ENCODE measurements at places on chromosomes 6 and 20. TPM values are rescaled to one million over a fixed set of nuclear protein-coding genes. Genes with fewer than 3 reads are reported as not detected.
A peak's percentile ranks its signal among the peaks of the same experiment; 100 is the strongest.

DNA sequence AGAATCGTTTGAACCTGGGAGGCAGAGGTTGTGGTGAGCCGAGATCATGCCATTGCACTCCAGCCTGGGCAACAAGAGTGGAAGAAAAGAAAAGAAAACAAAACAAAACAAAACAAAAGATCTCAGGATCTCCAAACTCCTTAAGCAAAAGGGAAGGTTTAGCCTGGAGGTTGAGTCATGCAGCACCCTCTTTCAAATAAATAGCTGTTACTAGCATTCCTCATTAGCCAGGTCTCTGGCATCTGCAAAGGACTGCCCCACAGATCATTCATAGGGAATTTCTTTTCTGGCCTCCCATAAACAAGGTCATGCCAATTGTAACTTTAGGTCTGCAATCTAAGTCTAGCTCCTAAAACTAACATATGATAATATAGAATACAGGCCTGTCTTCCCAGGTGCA, 37.2 kb downstream of the EDN1 start:
- DNase-seq: no peak

DNA sequence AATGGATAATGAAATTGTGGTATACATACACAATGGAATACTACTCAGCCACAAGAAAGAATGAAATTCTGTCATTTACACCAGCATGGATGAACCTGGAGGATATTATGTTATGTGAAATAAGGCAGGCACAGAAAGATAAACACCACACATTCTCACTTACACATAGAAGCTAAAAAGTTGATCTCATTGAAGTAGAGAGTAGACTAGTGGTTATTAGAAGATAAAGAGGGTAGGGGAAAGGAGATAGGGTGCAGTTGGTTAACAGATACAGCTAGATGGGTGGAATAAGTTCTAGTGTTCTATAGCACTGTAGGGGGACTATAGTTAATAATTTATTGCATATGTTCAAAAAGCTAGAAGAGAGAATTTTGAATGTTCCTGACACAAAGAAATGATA, 25.5 kb upstream of the LTV1 start:
- DNase-seq: no peak

- no peak for DNase-seq
These were observed 224.9 kb upstream of the OPRM1 start for GRCh38 chr6:153814136-153814535.

MCCD1 gene
- not detected for total RNA-seq

DNA sequence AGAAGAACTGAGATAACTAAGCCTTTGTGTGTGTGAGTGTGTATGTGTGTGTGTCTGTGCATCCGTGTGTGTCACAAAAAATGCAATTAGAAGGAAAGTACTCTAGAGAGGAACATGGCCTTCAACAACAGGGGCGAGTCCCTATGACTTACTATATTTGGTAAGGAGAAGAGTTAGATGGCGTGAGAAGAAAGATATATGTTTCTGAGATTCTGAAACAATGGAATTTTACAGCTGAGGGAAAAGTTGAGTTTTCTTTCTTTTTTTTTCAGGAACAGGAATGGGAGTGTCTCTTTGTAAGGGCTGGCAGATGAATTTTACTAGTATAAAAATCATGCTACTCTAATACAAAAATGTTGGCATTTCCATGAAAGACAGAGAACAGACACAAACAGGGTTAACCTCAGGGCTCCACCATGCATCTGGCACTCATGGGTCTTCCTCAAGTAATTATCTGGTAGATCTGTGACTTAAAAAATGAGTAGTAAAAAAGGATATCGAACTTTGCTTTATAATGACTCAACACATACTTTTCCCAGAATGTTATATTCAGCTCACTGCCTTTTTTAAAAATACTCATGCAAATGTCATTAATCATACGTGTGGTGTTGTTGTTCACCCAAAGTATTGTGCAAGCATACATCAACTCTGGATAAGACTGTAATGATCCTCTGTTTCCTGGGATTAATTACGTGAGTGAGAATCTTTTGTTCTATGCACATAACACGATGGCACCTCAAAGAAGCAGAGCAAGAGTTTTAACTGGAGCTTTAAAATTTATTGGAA, 12.8 kb upstream of the SASH1 start:
- no peak for DNase-seq

GRCh38 chr6:74939151-74939708, 266.6 kb downstream of the COL12A1 start:
- DNase-seq: no peak

ARMH2 gene
- not detected for total RNA-seq

GRCh38 chr20:59320854-59321647, 20.6 kb downstream of the EDN3 start:
- no peak for DNase-seq

DNA sequence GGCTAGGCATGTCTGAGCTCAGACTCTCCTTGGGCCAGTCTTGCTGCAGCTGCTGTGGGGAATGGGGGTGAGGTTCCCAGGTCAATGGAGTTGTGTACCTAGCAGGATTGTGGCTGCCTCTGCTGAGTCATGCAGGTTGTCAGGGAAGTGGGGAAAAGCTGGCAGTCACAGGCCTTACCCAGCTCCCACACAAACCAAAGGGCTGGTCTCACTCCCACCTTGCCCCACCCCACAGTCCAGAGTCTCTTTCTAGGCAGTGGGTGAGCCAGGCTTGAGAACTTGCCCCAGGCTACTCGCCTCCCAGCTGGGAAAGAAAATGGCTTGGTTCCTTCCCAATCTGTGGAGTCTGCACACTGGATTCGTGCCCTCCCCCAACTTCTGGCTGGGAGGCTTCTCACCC, 65.7 kb downstream of the SCP2D1 start:
- DNase-seq: no peak

GRCh38 chr6:100775667-100776066, 105.5 kb downstream of the ASCC3 start:
- no peak for DNase-seq

GRCh38 chr6:71478834-71479541, 190.4 kb downstream of the OGFRL1 start:
- no peak for DNase-seq

DNA sequence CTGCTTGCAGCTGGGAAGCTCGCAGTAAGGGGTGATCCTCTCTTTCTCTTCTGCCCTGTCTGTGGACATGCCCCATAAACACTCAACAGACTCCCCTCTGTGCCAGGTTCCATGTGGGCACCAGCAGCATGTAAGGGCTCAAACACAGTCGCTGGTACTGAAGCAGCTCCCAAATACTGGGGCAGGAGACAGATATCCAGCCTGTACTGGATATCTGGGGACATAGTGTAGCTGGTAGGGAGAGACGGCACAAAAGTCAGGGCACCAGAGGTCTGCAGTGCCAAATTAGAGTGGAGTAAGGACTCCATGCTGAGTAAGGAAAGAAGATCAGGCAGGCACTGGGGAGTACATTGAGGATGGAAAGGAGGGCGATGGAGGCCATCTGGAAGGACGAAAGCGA, 48.3 kb upstream of the RSPO4 start:
- no peak for DNase-seq

DNA sequence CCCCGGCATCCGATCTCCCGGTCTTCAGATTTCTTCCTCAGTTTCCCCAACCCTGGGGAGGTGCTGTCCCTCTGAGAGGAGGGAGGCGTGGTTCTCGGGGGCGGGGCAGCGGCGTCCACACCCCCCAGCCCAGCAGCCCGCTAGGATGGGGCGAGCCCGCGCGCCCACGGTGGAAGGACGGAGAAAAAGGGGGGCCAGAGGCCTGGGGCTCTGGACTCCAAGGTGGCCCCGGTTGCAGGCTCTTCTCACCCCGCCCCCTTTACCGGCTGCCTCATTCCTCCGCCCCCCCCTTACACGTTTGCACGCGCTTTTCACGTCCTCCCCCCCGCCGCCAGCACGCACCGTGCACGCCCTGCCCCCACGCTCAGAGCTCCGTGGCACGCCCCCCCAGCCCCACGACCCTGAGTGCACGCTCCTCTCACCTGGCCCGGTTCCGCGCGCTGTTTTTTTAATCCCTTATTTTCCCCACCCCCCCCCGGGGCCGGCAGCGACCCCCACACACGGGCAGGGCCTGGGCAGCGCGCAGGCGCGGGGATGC, 402 bp downstream of the ZBTB12 start:
- peak; percentile 68 for DNase-seq

GRCh38 chr20:37479925-37480691, 40.9 kb upstream of the NNAT start:
- DNase-seq: no peak

TGM3 gene
- not detected for total RNA-seq

SOBP gene
- total RNA-seq: 0.29 TPM

MYBL2 gene
- 81.3 TPM for total RNA-seq

DNA sequence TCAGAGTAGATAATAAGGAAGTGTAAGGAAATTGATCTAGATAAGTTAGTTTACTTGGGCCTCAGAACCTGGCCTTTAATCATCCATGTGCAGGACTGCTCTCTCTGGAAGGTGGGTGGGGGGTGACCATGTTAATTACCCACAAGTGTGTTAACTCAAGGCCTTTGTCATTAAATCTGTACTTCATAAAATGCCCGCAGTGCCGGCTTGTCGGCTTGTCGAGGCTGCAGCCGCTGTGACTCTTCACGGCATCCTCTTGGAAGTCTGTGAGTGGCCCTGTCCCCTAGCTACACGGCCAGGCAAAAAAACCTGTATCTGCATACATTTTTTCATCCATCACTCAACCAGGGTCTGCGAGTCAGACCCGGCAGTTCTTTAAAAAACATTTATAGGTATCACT, 70.9 kb upstream of the ASCC3 start:
- DNase-seq: no peak

JPH2 gene
- not detected for total RNA-seq

- DNase-seq: peak; percentile 91
These were observed at the start of gene TAGAP for GRCh38 chr6:159044899-159045727. Gene TAGAP (minus strand): TSS chr6:159044991. CDS start chr6:159044146, 845 bp downstream.

FHL5 gene
- total RNA-seq: not detected

GRIK2 gene
- not detected for total RNA-seq

BNIP5 gene
- not detected for total RNA-seq

- DNase-seq: no peak
These were observed 181.9 kb downstream of the GMPR start for GRCh38 chr6:16420337-16420714.

GRCh38 chr20:45322952-45323383, 14.9 kb upstream of the MATN4 start:
- DNase-seq: no peak

EPHA7 gene
- not detected for total RNA-seq

DNA sequence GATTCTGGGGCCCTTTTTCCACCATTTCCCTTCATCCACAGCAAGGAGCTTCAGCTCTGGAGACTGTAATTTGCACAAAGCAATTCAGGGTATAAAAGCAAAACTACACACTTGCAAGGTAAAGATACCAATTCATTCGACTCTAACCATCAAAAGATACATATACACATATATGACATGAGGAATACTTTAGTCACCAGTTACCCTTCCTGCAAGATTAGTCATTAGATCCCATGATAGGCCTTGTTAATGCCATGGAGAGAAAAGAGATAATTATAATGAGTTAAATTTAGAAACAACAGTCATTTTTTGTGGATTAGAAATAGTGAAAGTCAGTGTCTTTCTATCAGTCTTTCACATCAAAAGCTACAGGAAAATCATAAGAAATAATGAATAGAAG, 204.2 kb downstream of the KCNQ5 start:
- no peak for DNase-seq

PGM3 gene
- 24.6 TPM for total RNA-seq

GRCh38 chr6:31498748-31499147, 803 bp downstream of the MICB start:
- no peak for DNase-seq

DNA sequence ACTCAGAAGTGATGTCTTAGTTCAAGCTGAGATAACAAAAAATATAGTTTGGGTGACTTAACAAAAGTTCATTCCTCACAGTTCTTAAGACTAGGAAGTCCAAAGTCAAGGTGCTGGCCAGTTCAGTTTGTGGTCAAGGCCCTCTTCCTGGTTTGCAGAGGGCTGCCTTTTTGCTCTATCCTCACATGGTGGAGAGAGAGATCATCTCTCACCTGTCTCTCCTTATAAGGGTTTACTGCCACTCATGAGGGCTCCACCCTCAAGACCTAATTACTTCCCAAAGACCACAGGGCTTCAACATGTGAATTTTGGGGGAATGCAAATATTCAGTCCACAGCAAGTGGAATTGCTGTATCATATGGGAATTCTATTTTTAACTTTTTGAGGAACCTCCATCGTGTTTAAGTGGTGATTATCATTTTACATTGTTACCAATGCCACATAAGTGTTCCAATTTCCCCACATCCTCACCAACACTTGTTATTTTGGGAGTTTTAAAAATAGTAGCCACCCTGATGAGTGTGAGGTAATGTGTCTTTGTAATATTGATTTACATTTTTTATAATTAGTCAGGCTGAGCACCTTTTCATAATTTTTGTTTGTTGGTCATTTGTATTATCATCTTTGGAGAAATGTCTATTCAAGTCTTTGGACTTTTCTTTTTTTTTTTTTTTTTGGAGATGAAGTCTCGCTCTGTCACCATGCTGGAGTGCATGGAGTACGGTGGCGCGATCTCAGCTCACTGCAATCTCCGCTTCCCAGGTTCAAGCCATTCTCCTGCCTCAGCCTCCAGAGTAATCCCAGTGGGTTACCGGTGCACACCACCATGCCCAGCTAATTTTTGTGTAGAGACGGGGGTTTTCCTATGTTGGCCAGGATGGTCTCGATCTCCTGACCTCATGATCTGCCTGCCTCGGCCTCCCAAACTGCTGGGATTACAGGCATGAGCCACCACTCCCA, 112.2 kb downstream of the SESN1 start:
- DNase-seq: no peak

GRCh38 chr6:112886415-112886814, 539.3 kb downstream of the RFPL4B start:
- no peak for DNase-seq

GRCh38 chr6:25136854-25137253, 142.3 kb upstream of the CARMIL1 start:
- peak; percentile 32 for DNase-seq

DNA sequence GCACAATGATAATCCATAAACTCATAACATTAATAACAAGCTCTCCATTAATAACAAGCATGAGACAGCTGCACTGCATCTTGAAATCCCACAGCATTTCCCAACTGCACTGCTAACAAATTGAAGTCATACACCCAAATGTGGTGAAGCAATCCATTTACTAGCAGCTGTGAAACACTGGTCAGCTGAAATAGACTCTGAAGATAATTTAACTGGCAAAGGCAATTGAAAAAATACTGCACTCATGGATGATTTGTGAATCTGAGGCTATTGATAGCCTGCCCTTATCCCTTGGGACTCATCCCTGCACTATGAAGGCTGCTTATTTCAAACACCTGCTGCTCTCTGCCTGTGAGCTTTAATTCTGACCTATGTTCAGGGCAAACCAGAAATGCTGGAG, 49.1 kb upstream of the PLCB1 start:
- DNase-seq: no peak

CFAP61 gene
- total RNA-seq: not detected

GGTLC1 gene
- not detected for total RNA-seq

DNA sequence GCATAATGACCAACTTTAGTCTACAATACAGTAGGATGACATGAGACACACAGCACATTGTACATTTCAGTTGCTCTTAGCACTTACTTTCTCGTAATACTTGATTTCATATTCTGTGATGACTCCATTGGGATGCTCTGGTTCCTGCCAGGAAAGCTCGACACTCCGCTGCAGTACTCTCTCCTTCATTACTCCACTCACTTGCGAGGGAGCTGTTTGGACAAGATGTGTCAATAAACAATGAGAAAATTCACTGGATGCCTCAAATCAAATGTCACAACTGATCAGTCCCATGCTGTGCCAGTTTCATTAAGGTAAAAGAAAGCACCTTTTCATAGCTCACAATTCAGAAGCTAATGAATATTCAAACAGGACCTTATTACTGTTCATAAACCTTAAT, 147.1 kb downstream of the EPHA7 start:
- no peak for DNase-seq

Data from activated CD4-positive, alpha-beta memory T cell treated with anti-CD3 and anti-CD28 coated beads for 36 hours (primary cell).